ENCODE measurements at places on chromosomes 4 and X. TPM values are rescaled to one million over a fixed set of nuclear protein-coding genes. Genes with fewer than 3 reads are reported as not detected.

- DNase-seq: no peak
These were observed 2.3 kb upstream of the UBA1 start for GRCh38 chrX:47191331-47191730.

DNA sequence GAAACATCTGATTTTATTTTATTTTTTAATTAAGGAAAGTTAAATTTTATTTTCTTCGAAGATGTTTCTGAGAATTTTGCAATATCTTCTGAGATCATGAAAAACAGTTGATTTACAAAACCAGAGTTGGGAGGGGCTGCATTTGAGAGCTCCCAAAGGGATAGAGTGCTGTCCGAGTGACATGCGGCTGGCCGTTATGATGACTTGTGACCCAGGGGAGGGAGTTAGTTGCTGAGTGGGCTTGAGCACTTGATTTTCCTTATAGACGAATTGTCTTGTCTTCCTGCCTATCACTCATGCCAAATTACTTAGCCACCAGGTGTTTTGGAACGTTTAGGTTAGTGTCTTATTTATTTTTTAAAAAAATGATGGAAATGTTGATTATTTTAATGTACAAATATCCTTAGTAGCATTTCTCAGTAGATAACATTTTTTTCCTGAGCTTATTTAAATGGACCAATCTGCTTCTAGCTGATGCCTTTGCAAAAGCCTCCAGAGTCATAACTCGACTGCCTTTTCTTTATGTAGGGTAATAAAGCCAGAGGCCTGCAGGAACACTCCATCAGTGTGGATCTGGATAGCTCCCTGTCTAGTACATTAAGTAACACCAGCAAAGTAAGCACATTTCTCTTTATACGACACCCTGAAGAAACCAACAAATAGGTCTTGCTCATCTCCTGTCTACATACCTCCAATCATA, 85.2 kb downstream of the PTTG2 start:
- DNase-seq: no peak

DNA sequence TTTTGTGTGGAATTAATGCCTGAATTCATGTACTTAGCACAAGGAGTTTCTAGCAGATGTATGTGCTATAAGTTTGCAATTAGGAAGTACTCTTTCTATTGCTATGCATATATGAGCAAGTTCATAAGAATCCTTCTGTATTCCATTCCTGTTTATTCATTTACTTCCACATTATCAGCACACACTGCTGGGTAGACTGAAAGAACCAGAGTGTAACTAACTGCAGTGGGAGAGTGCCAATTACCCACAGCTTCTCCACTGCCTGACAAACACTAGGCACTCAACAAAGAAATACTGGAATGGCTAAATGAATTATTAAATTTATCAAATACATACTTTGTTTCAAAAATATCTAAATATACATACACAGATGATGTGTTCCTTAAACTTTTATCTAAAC, 219.6 kb downstream of the CAMK2D start:
- DNase-seq: no peak

DNA sequence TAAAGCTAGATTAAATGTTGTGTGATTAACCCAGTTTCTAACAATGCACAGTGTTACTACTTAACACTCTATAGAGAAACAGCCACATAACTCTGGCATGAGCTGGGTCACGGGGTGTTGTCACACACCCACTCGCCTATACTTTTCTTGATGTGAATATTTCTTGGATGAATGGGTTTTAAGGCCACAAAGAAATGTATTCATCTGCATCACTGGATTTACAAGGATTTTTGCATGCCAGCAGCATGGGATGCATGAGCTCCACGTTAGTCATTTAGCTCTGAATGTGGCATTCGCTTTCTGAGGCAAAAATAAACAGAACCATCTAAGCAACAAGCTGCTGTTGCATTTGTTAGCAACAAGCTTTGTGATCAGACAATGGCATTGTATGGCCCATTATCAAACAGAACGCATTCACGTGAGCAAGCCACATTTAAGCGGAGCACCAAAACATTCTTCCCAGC, 89.7 kb downstream of the LRP2BP start:
- no peak for DNase-seq

DNA sequence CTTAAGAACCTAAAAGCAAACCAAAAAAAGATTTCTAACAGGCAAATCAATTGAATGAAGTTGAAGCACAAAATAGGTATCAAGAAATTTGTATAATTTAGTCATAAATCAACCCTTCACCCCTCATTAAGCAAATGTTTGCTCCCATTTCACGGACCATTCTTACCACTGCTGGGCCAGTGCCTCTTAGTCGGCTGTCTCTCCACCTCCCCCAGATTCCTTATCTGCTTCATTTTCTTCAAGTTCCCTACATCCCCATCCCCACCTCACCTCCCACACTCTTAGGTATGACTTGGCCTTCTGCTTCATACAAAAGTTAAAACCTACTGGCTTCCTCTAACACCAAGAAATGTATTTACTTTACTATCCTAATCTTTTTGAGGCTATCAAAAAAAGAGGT, 11.8 kb downstream of the AASDH start:
- DNase-seq: no peak

DNA sequence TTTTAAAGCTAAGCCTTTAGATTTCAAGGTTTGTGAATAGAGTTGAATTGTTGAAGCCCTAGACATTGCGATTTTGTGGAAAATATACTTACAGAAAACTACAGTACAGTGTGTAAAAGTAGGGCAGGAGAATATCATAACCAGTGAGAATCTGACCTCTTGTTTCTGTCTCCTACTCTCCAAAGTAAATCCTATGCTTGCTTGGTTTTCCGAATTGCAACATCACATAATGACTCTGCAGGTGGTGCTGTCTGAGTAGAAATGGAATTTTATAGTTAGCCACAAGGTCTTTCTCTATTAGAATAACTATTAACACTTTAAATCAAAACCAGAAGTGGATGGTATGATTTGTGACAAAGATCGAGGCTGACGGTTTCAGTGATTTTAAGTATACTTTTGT, 505.6 kb downstream of the RAPGEF2 start:
- DNase-seq: no peak

DNA sequence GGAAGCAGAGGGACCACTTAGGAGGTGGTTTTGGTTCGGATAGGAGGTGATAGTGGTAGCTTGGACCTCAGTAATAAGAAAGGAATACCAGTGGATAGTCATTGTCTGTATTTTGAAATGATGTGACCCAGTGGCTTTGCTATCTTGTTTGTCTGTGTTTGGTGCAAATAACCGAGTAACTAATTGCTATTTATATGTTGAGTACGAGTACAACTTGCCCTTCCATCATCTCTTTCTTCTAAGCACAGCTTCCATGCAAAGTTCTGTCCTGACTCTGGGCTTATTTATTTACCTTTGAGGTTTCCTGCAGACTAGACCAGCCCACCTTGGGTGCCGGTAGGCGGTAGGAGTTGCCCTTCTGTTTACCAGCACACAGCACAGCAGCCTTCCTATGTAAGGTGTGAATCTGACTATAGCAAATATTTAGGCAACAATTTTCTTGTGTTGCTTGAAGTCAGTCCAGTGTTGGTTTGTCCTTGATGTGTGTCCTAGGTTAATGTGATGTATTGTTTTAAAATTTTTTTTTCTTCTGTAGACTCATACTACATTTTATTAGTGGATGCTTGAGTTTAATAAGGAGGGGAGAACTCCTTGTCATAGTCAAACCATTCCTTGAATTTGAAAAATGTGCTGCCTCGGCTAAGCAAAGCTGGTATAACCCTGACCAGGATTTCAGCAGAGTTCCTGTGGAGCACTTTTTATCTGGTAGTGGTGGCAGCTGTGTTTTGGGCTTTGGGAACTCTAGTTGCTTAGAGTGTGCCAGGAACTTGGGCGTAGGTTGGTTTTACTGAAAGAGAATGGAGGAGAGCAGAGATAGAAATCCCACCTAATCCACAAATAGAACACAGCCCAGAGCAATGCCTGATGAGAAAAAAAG, 21.9 kb downstream of the PTTG2 start:
- no peak for DNase-seq

- no peak for DNase-seq
These were observed 29.3 kb downstream of the DAPP1 start for GRCh38 chr4:99845708-99846469.

- no peak for DNase-seq
These were observed 123.1 kb downstream of the BTC start for GRCh38 chr4:74671080-74671698.

DNA sequence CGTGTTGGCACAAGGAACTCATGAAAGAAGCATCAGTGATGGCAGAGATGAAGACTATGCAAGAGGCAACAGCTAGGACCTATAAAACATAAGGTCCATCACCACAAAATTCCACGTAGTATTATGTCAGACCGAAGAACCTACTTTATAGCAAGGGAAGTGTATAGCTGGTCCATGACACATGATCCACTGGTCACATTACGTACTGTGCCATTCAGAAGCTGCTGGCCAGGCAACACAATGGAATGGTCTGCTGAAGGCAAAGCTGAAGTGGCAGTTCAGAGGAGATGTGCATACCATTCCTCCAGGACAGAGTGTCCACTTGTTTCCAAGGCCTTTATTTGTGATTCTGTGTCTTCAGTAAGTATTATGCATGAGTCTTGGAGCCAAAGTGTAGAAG, 215.5 kb upstream of the UGT8 start:
- DNase-seq: no peak

- DNase-seq: no peak
These were observed 599.1 kb upstream of the CPEB2 start for GRCh38 chr4:14403132-14403531.

DNA sequence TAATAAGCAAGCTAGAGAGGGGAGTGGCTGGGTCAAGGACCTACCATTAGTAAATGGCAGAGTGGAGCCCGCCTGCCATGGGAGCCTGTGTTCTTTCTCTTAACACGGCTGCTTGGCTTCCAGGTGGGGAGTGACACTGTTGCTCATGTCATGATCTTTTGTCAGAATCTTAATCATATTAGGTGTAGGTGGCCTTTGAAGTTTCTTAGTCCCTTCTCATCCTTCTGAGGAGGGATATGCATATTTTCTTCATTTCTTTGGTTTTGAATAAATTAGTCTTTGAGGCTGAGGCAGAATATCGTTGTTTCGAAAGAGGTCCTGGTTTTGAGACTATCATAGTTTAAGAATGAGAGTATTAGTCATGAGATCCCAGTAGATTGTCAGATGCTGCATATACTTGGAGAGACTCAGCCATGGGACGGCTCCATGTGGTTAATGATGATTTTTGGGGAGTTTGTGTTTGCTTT, 28.9 kb downstream of the SNX25 start:
- DNase-seq: no peak

- DNase-seq: no peak
These were observed 5.7 kb downstream of the IL2 start for GRCh38 chr4:122450847-122451246.

- DNase-seq: no peak
These were observed 110.7 kb downstream of the WDFY3 start for GRCh38 chr4:84855774-84856173.

- DNase-seq: no peak
These were observed 2.8 kb downstream of the AREG start for GRCh38 chr4:74447636-74448233.

- no peak for DNase-seq
These were observed 31.2 kb upstream of the GYPA start for GRCh38 chr4:144171697-144172096.

DNA sequence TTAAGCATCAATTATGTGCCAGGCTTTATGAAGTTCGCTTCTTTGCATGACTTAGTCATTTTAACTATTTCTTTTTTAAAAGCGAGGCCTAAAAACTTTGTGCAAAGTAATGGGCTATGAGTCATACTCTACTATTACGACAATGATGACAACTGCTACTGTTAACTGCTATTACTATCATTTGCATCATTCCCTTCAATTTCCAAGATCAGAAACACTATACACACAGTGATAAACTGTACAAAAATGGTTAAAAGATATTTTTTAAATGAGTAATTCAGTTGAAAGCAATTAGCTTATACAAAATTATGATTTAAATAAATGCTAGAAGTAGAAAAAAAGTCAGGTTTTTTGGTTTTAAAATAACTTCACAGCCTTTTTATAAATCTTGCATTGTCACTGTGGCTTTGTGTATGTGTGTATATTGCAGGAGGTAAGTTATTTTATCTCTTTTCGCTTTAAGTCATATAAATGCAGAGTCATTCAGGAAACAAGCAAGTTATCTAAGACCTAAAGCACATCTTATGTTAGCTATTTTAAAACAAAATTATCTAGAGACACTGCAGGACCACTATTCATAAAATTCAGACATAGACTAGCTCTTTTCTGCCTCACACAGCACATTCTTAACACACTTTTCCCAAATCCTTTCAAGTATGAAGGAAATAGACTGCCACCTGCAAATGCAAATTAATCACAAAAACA, 18.5 kb upstream of the CXCL3 start:
- no peak for DNase-seq

DNA sequence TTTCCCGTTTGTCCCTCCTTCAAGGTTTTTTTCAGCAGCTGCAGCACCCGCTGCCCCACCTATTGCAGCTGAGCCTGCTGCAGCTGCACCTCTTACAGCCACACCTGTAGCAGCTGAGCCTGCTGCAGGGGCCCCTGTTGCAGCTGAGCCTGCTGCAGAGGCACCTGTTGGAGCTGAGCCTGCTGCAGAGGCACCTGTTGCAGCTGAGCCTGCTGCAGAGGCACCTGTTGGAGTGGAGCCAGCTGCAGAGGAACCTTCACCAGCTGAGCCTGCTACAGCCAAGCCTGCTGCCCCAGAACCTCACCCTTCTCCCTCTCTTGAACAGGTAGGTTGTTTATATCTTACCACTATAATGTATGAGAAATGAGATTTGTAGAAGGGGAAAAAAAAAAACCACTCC, 4.5 kb downstream of the PRR27 start:
- no peak for DNase-seq

- DNase-seq: no peak
These were observed 155.6 kb downstream of the HNRNPD start for GRCh38 chr4:82217986-82218715.

DNA sequence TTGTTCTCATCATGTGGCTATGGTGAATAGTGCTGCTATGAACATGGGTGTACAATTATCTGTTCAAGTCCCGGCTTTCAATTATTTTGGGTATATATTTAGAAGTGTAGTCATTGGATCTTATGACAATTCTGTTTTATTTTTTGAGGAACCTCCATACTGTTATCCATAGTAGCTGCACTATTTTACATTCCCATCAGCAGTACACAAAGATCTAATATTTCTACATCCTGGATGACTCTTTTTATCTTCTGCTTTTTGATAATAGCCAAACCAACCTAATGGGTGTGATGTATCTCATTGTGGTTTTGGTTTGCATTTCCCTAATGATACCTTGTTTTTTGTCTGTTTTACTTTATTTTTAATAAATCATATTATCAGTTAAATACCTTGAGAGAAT, 12.9 kb upstream of the IL13RA1 start:
- DNase-seq: no peak

- no peak for DNase-seq
These were observed 5.5 kb upstream of the FIP1L1 start for GRCh38 chr4:53371843-53372521.

The MAGEA9B gene
- not detected for total RNA-seq

The SMIM31 gene
- total RNA-seq: not detected

The ATP2B3 gene
- total RNA-seq: not detected

The HERC5 gene
- 2.0 TPM for total RNA-seq

The GYPE gene
- total RNA-seq: 0.35 TPM

The SULT1E1 gene
- not detected for total RNA-seq

The YTHDC1 gene
- 57.1 TPM for total RNA-seq

The NR0B1 gene
- total RNA-seq: not detected
